ENCODE measurements at places on chromosomes 13 and 19.

GRCh38 chr19:9565900-9566705 is 18.2 kb downstream of the ZNF121 start:
- no peak for DNase-seq

- peak; percentile 61 for DNase-seq
Measured at GRCh38 chr13:111658145-111659100, 338.0 kb downstream of the TEX29 start.

GRCh38 chr19:13153569-13154240 is 3.5 kb downstream of the IER2 start:
- DNase-seq: no peak

- DNase-seq: no peak
Measured at GRCh38 chr13:27372896-27373295, 51.5 kb upstream of the GTF3A start.

DNA sequence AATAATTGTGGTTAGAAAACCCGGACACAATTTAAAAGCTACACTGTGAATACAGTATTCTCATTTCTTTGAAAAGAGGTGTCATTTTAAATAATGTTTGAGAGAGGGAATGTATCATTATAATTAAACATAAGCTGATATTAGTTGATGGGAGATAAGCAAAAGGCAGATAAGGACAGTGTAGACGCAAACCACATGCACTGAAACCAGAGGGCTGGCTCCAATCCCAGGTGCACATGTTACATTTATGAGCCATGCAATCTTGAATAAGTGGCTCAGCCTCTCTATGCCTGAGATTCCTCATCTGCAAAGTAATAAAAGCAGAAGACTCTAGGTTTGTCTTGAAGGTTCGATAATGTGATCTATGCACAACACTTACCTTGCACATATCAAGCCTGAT is 238.7 kb downstream of the EFNB2 start:
- DNase-seq: no peak

GRCh38 chr13:102907886-102908515 is 62.2 kb downstream of the ERCC5 start:
- no peak for DNase-seq

- no peak for DNase-seq
Measured at GRCh38 chr19:36140304-36141038, 605 bp downstream of the CAPNS1 start.

DNA sequence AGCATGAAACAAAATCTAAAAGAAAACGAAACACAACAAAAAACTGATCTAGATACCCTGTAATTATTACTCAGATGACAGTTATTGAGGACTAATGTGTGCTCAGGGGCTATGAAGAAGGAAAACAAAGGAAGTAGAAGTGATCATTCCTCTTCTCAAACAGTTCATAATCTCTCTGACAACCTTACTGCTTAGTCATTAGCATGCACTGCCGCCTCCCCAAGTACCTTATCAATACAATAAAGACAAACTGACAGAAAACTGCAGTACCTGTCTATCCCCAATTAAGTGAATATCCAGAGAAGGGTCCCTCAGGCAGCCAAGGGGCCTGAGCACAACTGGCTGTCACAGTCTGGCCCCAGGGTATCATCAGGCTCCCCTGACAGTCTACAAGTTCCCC is 22.0 kb upstream of the POU4F1 start:
- no peak for DNase-seq

DNA sequence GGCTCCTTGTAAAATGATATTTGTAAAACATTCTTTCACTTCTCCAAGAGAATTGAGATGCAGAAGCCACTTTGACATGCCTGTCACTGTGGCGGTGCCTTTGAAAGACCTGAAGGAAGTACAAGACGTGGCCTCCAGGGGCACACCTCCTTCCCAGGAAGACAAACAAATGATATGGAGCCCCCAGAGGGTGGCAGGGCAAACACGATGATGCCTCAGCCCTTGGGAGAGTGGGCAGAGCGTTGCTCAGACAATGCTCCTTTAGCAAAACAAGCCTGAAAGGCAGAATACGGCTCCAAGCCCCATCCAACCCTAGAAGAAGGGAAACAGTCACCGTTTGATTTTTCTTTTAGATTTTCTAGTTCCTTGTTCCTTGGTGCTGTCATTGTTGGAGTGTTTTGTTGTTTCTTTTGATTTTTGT is 9.2 kb upstream of the ATP12A start:
- no peak for DNase-seq

DNA sequence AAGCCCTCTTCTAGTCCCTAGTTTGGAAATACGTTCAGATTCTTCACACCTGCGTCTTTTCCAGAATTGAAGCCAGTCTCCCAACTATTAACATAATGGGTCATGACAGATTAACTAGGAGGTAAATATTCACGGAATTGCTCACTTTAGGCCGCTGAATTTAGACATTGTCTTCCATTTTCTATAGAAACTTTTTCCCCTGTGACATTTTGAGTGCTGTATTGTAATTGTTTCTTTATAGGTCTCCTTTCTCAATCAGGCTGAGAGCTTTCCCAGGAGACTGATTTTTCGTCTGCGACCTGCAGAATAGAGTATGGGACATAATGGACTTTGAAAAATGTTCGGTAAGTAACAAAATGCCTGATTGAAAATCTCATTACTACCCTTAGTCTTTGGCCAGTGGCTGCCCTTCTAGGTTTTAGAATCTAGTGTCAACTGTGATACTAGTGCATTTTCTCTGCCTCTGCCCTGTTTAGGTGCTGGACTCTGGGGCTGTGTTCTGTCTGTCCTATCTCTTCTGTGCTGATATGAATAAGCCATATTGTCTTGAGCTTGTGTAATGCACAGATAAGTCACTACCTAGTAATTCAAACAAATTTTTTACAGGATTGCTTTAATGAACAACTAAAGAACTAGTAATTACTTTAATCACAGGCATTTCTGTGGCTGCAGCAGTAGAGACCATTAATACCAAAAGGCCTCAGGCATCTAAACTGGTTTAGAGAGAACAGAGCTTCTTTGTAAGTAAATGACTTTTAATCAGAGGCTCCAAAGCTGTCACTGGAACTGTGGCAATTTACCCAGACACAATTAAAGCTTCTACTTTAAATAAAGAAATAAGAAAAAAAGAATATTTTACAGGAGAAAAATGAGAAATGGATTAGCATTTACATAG is 122.4 kb upstream of the FREM2 start:
- DNase-seq: no peak

DNA sequence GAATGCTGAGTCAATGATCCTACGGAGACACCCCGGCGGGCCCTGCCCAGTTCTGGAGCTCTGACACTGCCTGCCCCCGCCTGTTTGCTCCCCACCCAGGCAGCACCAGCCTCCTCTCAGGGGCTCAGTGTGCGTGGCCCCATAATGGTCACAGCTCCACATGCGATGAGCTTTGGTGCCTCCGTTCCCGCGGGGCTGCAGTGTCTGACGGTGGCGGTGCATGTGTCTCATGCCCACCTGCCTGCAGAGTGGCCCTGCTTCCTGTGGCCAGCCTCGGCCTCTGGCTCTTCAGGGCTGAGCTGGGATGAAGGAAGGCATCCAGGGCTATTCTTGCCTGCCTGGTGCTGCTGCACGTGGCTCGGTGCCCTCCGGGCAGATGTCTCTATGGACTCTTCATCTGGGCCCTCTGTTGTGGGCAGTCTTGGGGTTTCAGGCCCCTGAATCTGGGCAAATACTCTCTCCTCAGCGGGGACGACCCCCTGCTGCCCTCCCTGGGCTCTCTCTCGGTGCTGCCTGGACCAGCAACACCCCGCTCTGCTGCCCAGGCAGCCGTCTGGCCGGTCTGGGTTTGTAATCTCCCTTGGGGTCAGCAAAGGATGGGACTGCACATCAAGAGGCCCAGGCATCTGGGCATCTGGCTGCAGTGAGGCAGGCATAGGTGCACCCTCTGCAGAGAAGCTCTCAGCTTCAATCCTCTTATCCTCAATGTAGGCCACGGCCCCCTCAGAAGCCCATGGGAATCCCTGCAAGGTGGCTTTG is 19.3 kb upstream of the TMEM255B start:
- no peak for DNase-seq

- DNase-seq: no peak
Measured at GRCh38 chr19:5112175-5112574, 143.3 kb downstream of the KDM4B start.

GRCh38 chr19:4266253-4267000 is 12.6 kb upstream of the SHD start:
- DNase-seq: no peak

DNA sequence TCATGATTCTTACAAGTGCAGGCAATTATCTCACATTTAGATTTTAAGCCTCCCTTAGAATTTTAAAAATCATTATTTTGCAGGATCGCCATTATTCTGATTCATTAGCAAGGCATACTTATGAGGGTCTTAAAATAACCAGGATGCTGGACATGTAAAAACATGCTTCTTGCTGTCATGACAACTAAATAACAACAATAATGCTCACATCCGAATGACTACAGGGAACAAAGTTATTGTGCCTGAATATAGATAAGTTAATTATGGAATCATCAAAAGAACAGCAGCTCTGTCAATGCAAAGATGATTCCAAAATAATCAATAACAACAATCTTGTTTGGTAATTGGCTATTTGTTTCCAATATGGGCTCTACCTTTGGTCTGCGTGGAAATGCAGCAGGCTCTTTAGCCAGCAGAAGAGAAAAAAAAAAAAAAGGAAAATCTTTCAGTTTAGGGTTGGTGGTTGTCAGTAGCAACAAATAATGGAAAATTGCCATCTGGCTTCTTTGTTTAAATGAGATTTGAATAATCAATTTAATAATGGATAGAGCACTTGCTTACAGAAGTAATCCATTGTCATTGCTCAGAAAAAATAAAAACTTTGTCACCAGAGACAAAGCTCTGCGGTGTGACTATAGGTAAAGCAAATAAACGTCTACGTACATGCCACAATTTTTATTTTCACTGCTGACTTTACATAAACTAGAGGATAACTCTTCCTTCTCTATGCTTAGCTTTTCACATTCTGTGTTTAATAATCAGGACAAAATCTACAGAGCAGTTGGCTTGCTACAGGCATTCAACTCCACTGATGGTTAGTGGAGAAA is 468.9 kb upstream of the TSHZ3 start:
- DNase-seq: no peak

GRCh38 chr13:34155931-34156607 is 338.1 kb downstream of the RFC3 start:
- DNase-seq: no peak

DNA sequence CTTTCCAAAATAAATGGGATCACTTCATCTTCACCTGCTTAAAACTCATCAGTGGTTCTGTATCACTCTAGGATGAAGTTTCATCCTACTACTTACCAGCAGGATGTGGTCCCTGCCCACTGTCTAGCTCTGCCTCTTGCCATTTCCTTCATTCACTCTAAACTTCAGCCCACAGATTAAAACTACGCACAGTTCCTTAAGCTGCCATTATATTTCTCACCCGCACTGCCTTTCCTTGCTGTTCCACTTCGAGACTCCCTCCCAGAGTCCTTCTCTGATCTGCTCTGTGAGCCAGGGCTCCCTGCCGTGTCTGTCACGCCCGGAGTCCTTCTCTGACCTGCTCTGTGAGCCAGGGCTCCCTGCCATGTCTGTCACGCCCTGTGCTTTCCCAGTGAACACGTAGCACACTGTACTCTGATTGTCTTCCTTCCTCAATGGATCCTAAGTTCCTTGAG is 52.0 kb upstream of the NPAS1 start:
- no peak for DNase-seq

- DNase-seq: no peak
Measured at GRCh38 chr19:14097532-14098151, 7.1 kb upstream of the SAMD1 start.

GRCh38 chr13:47298506-47298905 is 401.7 kb upstream of the HTR2A start:
- DNase-seq: no peak

GRCh38 chr19:23698711-23699520 is 11.9 kb upstream of the ZNF675 start:
- no peak for DNase-seq

DNA sequence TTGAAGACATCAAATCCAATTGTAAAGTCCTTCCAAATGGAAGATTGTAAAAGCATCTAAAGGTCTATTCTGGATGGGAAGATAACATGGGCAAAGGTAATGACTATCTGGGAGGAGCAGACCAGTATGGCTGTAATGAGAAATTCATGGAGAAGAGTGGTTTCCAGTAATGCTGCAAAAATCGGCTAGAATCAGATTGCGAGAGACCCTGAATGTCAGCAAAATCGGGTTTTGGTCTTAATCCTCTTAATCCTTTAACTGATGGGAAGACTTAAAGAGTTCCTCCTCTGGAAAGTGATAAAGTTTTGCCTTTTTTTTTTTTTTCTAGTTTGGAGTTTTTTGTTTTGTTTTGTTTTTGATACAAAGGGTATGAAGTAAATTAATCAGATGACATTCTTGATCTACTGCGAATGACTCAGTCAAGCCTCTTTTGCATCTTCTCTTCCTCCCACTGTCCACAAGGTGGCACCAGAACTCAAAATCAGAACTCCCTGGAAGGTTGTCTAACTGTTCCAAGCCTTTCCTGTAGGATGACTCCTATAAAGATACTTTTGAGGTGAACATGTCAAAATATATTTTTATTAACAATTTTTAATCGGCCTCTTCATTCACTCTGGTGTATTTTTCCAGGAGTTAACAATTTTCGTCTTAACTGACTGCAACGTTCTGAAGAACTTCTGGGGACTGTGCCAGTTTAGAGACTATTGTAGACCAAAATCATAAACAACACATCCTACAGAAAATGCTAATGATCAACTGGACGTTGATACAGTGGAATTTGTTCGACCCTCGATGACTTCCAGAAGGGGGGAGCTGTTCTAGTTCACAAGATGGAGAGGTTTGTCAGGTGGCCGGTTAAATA is 213.3 kb upstream of the MIR17HG start:
- DNase-seq: peak; percentile 52

DNA sequence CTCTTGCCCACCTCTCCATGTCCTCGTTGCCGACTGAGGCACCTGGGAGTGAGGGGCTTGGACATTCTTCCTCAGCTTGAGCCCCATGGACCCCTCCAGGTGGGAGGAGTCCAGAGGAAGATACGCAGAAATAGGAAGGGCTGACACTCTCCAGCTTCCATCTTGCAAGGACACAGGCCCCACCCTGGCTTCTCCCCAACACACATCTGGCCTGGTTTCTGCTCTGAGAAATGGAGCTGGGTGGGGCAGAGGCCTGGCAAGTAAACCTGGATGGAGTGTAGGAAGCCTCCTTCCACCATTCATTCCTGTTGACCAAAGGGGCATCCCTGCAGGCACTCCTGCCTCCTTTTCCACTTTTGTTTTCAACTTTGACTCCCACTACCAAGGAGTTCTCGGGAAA is 50.5 kb downstream of the NFIX start:
- DNase-seq: no peak

- no peak for DNase-seq
Measured at GRCh38 chr19:15220833-15221232, 11.4 kb downstream of the EPHX3 start.

DNA sequence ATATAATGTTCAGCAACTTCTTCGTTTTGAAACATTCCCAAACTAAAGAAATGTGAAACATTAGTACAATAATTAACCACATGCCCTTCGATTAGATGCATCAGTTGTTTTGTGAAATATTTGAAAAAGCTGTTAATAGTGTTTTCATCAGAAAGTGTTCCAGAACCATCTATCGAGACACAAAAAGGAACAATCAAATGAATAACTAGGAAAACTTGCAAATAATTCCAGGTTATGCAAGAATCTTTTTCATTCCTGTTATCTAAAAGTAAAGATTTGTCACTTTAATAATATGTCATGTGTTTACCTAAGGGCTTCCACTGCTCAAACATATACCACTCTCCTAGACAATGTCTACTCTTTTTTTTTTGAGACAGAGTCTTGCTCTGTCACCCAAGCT is 904.2 kb upstream of the MIR17HG start:
- DNase-seq: no peak
